ENCODE measurements at places on chromosomes 1 and 21.

- DNase-seq, result no peak
Observed at GRCh38 chr1:3162322-3162882, 93.4 kb downstream of the PRDM16 start.

DNA sequence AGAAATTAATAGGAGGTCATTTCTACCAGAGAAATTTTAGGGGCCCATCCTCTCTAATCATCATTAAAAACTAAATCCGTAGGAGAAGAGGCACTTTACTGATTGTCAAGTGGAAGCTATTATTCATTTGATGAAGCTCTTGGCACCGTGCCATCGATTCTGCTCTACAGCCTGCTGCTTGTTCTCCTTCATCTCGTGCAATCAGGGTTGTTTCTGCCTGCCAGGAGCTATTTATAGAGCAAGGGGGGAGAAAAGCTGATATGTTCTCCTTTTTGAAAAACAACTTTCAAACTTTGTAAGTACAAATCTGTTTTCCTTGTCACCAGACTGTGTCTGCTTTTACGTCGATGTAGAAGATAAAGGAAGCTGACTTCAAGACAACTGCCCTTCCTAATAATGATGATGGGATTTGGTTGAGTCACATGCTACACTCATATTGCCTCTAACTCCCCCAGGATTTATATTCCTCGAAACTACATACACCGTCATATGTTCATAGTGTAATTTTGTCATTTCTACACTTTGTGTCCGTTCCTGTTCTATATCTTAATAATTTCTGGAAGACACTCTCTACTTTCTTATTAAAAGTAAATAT, 169.6 kb upstream of the LHX8 start:
- no peak for DNase-seq

DNA sequence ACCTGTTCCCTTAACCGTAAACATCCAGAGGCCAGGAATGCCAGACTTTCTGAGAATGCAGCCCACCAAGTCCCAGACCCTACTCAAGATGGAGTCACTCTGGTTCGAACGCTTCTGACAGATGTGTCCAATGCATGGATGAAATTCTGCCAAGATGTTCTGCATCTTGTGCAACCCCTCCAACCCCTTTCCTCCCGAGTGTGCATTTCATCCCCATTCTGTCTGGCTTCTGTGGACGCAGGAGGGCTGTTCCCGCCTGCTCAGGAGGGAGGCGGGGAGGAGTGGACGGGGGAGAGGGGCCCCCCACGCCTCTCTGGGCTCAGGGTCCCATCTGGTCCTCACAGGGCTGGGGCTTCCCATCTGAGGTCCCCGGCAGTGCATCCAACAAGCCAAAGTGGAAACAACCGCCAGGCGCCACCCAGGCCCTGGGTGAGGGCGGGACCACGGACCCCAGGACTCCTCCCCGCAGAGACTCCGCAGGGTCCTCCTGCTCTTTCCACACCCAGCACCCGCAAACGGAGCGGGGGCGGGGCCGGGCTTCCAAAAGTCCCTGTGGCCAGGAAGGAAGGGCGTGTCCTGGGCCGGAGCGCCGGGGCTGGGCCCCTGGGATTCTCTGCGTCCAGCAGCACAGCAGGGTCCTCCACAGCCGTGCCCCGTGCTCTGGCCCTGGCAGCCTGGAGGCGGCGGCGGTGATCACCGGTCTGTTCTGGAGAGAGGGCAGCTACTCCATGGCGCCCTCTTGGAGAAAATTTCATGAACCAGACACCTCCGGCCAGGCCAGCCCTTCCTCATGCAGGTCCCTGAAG, 27.8 kb upstream of the SUMO3 start:
- DNase-seq, result no peak

DNA sequence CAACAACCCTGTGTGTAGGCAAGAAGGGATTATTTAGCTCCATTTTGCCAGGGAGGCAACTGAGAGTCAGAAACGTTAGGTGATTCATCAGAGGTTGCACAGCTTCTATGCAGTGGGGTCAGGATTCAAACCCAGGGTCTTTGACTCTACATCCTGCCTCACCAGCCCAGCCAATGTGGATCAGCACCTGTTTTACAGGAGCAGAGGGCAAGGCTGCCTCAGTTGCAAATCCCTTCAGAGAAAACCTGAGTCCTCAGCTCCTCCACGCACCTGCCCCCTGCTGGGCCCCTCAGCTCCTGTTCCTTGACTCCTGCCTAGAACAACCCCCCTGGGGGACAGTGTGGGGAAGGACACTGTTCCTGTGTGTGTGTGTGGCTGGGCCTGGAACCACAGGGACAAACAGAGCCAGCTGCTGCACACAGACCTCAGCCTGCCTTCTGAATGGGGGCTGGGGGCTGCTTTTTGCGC, 61.6 kb downstream of the LRRN2 start:
- DNase-seq, result no peak

DNA sequence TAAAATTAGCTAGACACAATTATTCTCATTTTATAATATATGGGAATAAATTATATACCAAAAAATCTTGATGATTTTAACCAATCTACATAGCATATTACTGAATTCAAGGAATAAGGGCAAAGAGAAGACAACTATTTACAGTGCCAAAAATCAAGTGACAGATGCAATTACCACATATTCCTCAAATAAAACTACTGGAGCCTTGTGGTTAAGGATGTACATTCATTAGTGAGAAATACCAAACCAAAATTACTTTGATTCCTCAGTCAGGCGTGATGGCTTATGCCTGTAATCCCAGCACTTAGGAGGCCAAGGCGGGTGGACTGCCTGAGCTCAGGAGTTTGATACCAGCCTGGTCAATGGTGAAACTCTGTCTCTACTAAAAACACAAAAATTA, 68.8 kb upstream of the RBM34 start:
- no peak for DNase-seq

Data from skin of body (tissue), 3 donors.